ENCODE measurements at places on chromosomes 4 and X.
A peak's percentile ranks its signal among the peaks of the same experiment; 100 is the strongest.

DNA sequence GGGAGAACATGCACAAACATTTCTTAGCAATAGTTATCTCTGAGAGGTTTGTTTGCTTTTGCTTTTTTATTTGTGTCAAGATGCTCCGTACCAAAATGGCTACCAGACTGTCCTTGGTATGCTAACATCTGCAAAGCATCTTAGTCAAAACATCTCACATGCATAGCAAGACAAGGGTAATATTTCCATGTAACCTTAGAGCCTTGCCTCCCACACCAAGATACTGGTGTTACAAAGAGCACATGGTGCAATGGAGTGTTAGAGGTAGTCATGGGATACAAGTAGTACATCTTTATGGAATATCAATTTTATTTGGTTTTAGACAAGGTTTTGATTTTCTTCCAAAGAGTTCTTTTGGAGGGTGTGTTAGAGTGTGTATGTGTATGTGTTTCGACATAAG is 109.7 kb downstream of the NR3C2 start:
- no peak for DNase-seq

GRCh38 chr4:142282870-142283431 is 563.1 kb downstream of the INPP4B start:
- no peak for DNase-seq

GRCh38 chrX:41602816-41603345 is 85.9 kb upstream of the GPR34 start:
- no peak for DNase-seq

- no peak for DNase-seq
Observed at GRCh38 chr4:8133897-8134563, 24.6 kb downstream of the ABLIM2 start.

DNA sequence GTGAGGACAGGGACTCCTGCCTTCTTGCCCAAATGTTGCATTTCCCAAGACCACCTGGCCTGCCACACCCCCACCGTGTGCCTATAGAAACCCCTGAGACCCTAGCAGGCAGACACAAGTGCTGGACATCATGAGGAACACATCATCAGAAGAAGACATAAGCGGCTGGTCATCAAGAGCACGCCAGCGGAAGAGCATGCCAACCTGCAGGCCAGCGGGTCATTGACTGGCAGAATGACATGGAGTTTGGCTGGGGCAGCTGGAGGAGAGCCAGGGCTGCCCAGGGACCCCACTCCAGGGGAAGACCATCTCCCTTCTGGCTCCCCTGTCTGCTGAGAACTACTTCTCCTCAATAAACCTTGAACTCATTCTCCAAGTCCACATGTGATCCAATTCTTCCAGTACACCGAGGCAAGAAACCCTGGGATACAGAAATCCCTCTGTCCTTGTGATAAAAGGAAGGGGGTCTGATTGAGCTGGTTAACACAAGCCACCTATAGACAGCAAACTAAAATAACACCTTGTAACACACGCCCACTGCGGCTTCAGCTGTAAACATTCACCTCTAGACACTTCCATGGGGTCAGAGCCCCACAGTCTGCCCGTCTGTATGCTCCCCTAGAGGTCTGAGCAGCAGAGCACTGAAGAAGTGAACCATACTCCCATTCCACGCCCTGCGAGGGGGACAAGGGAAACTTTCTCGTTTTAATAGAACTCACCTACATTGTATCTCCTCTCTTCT is 164.8 kb upstream of the EMCN start:
- DNase-seq: no peak

DNA sequence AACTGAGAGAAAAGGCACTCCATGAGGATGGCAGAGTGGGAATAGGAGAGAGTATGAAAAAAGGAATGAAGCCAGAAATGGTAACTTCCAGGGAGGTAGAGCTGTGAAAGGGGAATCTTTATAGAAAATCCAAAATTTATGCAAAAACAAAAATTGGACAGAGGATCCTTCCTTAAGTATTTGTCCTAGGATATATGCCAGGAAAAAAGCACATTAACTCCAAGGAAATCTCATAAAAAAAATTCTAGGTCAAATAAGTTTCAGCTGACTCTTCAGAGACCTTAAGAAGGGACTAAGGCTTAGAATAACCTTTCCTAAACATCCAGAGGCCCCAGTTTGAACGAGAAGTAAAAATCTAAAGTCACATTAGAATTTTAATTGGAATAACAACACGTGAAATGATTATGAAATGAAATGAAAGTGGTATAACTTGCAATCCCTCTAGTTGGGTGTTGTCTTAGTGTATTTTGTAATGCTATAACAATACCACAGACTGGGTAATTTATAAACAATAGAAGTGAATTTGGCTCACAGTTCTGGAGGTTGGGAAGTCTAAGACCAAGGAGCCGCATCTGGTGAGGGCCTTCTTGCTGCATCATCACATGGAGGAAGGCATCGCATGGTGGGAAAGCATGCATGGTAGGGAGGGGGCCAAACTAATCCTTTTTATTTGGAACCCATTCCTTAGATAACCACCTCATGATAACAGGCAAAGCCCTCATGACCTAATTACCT is 145.4 kb upstream of the RXFP1 start:
- no peak for DNase-seq

GRCh38 chrX:23890933-23891332 is 16.8 kb downstream of the APOO start:
- no peak for DNase-seq

GRCh38 chrX:41043196-41043595 is 42.0 kb upstream of the USP9X start:
- DNase-seq: no peak

- DNase-seq: no peak
Observed at GRCh38 chr4:85209161-85209560, 242.7 kb upstream of the WDFY3 start.

GRCh38 chr4:102527695-102528283 is 26.6 kb downstream of the NFKB1 start:
- DNase-seq: no peak

DNA sequence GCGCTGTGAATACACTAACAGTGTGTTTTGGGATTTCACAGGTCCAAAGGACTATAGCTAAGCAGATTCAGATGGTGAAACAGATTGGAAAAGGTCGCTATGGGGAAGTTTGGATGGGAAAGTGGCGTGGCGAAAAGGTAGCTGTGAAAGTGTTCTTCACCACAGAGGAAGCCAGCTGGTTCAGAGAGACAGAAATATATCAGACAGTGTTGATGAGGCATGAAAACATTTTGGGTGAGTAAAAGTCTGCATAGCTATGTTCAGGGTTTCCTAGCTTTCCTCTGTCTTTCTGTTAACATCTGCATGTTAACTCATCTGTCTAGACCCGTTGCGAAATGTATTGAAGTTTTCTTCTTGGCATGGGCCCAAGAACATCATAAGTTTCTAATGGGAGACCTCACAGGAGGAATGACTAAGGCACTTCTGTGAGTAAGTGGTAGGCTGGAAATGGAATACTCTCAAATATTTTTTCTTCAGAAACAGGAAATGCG is 372.1 kb downstream of the BMPR1B start:
- peak; percentile 98 for DNase-seq

DNA sequence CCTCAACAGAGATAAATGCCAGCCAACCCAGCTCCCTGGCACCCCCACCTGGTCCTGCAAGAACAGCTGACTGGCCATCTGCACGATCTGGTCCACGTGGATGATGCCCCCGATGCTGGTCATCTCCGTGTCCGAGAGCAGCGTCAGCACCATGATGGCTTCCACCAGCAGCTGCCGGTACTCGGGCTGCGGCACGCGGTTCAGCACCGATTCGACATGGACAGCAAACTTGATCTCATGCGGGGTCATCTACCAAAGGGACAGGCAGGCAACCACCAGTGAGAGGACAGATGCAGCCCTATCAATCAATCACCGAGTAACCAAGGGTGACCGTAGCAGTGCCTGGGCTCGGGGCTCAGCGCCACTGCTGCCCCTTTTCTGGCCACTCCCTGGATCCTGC is 89.8 kb downstream of the PHKA2 start:
- no peak for DNase-seq

Data from GM04504 (cell line).